Skin of body (tissue), 3 donors: ENCODE measurements at places on chromosomes 7 and 10.
A peak's percentile ranks its signal among the peaks of the same experiment; 100 is the strongest.

DNA sequence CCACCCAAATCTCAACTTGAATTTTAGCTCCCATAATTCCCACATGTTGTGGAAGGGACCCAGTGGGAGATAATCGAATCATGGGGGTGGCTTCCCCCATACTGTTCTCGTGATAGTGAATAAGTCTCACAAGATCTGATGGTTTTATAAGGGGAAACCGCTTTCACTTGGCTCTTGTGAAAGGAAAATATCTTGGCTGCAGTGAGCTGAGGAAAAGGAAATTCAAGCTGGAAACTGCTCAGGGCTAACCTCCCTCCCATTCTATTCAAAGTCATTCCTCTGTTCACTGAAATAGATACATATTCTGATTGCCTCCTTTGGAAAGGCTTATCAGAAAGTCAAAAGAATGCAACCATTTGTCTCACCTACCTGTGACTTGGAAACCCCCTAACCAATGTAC, 15.8 kb downstream of the CYCS start:
- DNase-seq, result no peak

- peak; percentile 9 for DNase-seq
Observed at GRCh38 chr7:15334536-15335263, 227.1 kb downstream of the AGMO start.

DNA sequence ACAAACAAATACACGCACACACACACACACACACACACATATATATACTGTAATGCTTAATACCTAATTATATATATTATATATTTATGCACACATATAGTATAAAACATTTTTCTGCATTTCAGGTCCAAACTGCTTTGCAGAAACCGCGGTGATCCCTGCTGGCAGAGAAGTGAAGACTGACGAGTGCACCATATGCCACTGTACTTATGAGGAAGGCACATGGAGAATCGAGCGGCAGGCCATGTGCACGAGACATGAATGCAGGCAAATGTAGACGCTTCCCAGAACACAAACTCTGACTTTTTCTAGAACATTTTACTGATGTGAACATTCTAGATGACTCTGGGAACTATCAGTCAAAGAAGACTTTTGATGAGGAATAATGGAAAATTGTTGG, 138.5 kb downstream of the VWC2 start:
- DNase-seq, result no peak

- DNase-seq, result no peak
Observed at GRCh38 chr10:76031099-76031498, 599.7 kb downstream of the LRMDA start.

DNA sequence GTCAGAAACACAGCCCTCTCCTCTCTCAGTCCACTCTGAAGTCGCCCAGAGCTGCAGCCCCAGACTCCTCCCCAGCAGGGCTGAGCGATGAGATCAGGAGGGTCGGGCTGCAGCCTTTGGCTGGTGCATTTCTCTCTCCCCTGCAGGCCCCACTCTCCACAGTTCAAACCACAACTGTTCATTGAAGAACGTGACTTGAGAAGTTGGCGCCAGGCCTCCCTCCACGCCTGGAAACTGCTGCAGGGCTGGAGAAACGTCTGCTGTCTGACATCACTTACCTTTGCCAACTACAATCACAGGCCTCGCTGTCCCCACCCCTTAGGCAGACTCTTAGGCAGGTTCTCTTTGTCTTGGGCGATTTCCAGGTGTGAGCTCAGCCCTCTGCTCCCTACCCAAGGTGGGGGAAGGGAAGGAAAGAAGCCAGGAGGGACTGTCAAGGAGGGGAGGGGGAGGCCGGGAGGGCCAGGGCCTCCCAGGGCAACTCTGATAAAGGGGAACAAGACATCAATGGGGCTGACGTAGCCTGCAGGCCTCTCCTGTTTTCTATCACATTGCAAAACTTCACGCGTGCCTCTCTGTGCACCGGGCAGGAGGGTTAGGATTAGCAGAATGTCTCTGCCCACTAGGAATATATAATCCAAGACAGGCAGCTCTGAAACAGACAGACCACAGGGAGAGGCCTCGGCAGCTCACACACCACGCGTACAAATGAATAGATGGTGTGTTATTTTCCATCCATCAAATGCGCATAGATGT, 32.7 kb downstream of the CALML5 start:
- peak; percentile 93 for DNase-seq

GRCh38 chr7:145398758-145399157, 562.9 kb upstream of the TPK1 start:
- DNase-seq, result no peak

- DNase-seq, result no peak
Observed at GRCh38 chr7:21086688-21087087, 300.0 kb upstream of the SP8 start.

- no peak for DNase-seq
Observed at GRCh38 chr7:120304674-120305073, 31.7 kb downstream of the KCND2 start.

DNA sequence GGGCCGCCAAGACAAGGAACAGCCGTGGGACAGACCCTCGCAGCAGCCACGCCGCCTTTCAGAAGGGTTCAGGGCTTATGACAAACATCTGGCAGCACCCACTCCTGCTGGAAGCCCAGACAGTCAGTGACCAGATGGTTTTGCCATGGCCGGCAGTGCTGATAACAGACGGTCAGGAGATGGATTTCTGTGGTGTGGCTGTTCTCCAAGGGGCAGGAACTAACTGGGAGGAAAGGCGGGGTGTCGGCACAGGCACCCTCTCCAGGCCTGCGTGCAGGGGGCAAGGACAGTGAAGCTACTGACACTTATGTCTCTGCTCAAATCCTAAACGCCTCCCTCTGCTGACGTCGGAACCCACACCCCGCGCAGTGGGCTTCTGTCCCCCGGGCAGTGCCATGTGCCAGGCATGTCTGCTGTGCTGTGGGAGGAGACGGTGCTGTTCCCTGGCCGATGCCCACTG, 416.1 kb downstream of the DNAJB6 start:
- no peak for DNase-seq

DNA sequence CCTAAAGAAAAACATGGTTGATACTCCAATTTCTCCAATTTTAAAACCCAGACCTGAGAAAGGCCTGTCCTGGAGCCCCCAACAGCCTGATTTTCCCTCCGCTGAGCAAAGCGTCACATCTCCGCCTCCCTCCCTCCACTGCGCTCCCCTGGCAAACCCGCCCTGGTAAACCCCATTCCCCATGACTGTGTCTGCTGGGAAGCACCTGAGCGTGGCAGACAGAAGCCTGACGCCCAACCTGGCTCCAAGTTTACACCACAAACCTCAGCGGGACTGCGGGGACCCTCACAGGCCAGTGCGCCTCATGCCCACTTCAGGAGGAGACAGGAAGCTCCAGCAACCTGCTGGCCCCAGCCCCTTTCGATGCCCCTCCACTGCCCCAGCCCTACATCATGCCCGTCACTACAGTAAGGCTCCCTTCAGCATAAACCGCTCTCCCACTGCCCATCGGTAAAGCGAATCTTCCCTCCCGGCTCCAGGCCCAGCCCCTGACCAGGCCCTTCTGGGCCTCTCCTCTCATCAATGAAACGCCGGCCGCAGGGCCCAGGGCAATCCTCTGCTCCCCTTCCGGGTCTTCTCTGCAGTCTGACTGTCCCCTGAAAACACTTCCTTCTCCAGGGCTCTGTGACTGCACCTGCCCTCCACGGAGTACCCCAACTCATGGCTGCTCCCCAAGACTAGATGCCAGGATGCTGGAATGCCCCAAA, 233.3 kb downstream of the MAD1L1 start:
- DNase-seq, result no peak

DNA sequence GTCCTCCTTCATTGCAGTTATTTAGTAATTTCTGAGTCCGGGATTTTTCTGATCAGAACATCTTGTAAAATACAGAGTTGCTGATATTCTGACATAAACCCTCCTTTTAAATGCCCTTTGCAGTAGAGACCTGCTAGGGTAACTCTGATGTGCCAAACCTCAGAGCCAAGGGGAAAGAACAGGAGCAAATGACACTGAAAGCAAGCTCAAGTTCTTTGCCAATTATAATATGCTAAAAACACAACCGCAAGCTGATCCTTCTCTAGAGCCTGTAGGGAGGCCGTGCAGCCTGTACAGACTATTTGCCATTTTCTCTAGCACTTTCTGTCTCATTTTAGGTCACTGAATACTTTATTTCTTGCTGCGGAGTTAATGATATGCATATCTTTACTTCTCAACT, 240.4 kb downstream of the CAMK1D start:
- no peak for DNase-seq

DNA sequence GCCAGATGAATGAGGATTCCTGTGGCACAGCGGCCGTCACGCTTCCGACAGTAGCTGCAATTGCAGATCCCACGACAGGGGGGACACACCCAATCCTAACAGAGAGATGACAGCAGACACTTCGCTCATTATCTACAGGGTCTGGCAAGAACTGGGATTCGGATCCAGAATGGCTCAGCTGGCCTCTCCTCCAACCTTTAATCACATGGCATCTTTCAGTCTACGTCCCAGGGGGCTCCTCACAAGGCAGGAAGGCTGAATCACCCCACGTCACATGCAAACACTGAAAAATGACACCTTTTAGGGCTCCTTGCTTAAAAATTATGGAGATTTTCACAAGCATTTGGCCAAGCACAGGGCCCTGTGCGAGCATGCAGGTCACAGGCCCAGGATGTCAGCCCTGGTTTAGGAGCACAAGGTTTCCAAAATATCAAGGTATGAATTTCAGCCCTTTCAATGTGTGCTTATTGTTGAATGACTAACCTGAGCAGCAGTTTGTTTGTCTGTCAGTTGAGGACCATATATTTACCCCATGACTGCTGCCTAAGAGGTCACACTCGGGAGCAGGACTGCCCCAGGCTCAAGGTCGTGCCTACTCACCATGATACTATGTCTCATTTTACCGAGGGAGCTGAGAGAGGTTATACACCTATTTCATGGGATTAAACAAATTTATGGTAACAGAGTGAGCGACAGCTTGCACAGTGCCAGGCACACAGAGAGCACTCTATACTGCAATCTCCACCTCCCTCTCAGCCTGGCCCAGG, 42.5 kb downstream of the CDCA7L start:
- no peak for DNase-seq

GRCh38 chr10:113264333-113265131, 288.3 kb upstream of the HABP2 start:
- DNase-seq, result no peak

- DNase-seq, result no peak
Observed at GRCh38 chr10:98370831-98371820, 43.9 kb downstream of the PYROXD2 start.

DNA sequence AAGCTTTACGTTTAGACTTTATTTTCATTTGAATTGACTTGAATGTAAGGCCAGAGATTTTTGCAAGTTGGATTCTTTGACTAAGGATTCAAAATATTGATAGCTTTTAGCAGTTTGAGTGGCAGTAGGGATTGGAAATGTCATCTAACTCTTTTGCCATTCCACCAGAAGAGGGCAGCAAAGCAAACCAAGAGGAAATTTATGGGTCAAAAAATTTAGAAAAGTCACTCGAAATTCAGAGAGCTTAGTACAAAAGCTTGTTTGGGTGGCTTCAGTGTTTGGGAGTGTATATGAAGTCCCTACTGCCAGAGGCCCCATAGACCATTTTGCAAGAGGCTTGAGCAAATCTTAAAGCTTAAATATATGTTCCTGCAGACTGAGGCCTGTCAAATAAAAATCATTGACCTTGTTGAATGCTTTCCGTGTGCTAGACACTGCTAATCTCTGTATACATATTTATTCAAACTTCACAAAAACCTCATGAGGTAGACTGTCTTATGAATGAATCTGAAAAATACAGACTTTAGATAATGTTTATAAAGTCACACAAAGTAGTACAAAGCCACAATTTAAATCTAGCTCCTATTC, 44.6 kb upstream of the RSBN1L start:
- peak; percentile 17 for DNase-seq

DNA sequence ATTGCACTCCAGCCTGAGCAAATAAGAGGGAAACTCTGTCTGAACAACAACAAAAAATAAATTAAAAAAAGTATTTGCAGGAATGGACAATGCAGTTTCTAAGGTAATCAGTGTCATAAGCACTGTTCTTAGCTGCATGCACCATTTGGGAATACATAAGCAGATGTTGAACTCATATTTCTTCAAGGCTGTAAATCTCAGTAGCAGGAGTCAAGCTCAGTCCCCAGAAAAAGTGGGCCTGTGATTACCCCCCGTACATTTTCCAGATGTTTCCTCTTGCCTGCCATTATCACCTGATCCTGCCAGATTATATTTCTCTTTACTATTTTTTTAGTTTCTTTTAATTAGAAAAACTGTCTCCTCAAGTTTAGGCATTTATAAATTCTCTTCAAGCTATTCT, 667.6 kb upstream of the ANKRD30A start:
- peak; percentile 28 for DNase-seq

- no peak for DNase-seq
Observed at GRCh38 chr10:121593281-121594075, 4.8 kb downstream of the FGFR2 start.

DNA sequence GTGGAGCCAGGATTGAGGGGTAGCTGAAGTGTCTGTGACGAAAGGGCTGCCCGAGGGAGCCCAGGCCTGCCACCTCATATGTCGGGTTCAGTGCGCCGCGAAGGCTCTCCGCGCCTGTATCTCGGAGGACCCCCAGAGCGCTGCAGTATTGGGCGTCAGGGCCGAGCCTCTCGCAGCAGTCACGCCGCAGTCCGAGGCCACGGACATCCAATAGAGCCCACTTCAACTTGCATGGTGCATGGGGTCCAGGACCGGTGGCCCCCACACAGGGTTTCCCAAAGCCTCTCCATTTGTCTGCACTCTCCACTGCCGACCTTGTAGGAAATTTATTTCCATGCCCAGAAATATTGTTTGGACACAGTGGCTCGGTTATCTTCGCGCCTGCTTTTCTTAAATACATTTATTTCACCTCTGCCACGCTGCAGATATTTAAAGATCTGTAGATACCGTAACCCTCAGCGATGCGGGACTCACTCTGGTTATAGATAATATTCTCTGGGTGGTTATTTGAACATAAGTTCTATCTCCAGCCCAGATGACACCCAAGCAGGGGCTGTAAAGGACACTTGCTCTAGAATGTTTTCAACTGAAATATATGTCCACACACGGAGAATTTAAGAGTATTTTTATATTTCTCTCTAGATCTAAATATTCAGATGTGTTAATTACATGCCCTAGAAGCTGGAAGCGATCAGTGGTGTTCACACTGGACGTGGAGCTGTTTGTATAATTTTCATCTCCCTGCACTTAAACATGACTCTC, 5.1 kb upstream of the ZNF503 start:
- DNase-seq, result no peak

GRCh38 chr7:117124591-117125220, 171.4 kb downstream of the ST7 start:
- peak; percentile 60 for DNase-seq

- DNase-seq, result no peak
Observed at GRCh38 chr10:99532687-99533495, at the start of gene NKX2-3. Gene NKX2-3 (plus strand): TSS chr10:99532942. CDS start chr10:99533132, 190 bp downstream.

DNA sequence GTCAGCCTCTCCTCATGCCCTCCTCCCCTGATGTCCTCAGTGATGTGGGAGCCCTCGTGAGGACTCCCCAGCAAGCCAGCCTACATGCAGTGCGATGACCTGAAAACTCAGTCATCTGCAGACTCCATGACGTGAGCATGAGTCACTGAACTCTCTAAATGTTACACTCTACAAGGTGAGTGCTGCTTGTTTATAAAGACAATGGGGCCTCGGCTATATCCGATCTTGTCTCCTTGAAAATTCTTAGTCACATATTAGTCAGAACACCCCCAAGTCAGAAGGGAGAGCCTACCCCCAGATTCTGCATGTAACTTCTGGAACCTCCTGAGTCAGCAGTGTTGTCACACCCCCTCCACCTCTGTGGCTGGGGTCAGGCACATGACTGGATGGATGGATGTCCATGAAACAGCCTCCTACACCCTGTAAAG, 673.8 kb downstream of the INHBA start:
- DNase-seq, result no peak

- DNase-seq, result no peak
Observed at GRCh38 chr10:88111294-88111693, 247.9 kb downstream of the PTEN start.
